H1 (cell line): ENCODE measurements at places on chromosomes 3 and 15.

DNA sequence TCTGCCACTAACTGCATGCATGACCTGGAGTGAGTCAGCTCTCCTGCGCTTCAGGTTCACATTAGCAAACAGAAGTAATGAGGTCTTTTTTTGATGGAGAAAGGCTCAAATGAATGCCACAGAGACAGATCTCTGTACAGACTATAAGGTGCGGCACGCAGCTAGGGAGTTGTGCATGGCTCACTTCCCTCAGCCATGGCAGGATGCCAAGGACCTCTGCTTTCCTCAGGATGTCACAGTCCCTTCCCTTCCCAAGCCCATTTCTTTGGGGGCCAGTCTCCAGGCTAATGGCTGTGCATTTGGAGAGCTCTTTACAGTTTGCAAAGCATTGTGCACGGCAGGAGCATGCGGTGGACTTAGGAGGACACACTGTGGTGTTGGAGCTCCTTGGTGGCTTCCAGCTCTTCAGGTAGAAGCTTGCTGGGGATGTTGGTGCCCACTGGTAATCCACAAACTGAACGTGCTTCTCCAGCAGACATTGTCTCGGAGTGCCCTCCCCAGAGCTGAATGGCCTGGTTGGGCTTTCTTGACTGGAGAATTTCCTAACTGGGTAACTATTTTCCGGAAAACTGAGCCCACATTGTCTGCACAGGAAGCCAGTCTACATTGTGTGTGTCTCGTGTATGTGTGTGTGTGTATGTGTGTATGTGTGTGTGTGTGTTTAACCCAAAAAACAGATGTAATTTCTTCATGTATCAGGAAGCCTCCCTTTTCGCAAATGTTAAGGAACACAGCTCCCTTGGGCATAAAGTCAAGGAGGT lies 172.5 kb upstream of the TLE3 start:
- DNase-seq = no peak

GRCh38 chr3:22565393-22565792 lies 637.7 kb upstream of the UBE2E2 start:
- DNase-seq = no peak

- DNase-seq = no peak
Measured at GRCh38 chr15:83062768-83063180, 4.3 kb downstream of the BTBD1 start.

DNA sequence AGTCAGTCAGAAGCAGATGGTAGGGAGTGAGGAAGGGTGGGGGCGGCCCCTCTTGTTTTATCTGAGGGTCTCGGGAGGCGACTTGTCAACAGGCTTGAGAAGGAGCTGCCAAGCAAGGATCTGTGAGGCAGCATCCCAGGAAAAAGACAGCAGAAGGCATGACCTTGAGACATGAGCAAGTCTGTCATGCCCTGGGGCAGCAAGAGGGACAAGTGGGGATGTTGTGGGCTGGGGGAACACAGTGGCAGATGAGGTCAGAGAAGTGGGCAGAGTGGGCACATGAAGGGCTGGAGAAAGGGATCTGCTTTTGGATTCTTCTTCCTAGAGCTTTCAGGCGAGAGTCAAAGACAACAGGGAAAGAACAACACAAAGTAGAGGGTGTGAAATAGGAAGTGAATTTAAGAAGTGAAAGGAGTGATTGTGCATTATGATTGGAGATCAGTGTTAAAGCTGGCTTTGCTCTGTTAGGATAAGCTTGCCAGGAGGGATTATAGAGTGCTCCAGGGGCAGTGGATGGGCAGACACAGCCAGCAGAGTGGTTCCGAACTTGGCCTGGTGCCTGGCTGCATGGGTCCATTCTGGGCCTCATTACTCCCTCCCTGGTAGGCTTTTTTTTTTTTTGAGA lies 73.3 kb downstream of the USP13 start:
- no peak for DNase-seq

- DNase-seq = no peak
Measured at GRCh38 chr3:64867224-64867623, 179.4 kb upstream of the ADAMTS9 start.

- DNase-seq = no peak
Measured at GRCh38 chr3:127678315-127678599, 5.5 kb downstream of the ABTB1 start.

DNA sequence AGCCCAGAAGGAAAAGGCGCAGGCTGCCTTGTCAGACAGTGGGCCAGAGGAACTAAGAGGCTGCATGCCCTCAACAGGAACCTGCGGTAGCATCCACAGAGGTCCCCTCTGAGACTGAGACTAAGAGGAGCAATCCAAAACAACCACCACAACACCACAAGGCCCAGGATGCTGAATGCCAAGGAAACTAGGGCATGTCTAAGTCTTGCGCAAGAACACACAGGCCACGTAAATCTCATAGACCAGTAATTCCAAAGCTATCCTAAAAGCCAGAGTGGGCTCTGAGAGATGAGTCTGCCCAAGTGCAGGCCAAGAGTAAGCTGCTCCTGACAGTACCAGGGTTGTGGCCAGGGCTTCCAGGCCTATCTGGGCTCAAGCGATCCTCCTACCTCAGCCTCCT lies 12.9 kb downstream of the MON1A start:
- no peak for DNase-seq

DNA sequence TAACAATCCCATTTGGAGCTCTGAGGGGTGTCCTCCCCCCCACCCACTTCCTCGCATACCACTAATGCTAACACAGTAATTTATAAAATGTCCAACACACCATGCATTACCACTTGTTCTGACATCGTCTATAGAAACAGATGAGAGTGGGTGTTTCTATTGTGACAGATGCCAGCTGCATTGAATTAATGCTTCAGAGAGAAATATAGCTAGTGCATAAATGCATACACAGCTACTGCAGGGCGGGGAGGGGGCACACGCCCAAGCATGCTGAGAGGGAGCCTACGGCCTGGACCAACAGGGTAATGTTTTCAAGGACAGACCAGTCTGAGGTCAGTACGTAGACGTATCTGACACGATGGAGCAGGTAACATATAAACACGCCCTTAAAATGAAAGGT lies 106.0 kb upstream of the FEZF2 start:
- no peak for DNase-seq

- no peak for DNase-seq
Measured at GRCh38 chr3:146975476-146975875, 370.3 kb upstream of the PLSCR5 start.

- DNase-seq = no peak
Measured at GRCh38 chr3:12886736-12887135, 45.4 kb upstream of the RPL32 start.

- no peak for DNase-seq
Measured at GRCh38 chr15:51335087-51335486, 3.3 kb downstream of the CYP19A1 start.
